ENCODE measurements at places on chromosomes 3 and 15.

DNA sequence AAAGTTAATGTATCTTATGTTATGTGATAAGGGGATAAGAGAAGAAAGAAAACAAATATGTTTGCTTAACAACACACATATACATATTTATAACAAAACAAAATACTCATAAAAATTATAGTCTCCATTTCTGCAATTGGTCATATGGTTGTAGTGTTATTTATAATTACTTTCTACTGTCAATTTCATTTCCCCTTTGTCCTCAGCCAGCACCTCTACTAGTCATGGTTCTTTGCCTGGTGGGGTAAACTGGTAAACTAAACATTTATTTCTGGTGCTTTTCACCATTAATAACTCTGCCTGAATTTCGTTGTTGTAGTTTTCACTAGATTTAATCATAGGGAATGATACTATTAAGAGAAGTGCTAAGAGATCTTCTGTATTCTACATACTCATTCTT, 88.0 kb upstream of the ALCAM start:
- DNase-seq, result no peak

GRCh38 chr3:190854062-190854461, 8.4 kb downstream of the GMNC start:
- no peak for DNase-seq

DNA sequence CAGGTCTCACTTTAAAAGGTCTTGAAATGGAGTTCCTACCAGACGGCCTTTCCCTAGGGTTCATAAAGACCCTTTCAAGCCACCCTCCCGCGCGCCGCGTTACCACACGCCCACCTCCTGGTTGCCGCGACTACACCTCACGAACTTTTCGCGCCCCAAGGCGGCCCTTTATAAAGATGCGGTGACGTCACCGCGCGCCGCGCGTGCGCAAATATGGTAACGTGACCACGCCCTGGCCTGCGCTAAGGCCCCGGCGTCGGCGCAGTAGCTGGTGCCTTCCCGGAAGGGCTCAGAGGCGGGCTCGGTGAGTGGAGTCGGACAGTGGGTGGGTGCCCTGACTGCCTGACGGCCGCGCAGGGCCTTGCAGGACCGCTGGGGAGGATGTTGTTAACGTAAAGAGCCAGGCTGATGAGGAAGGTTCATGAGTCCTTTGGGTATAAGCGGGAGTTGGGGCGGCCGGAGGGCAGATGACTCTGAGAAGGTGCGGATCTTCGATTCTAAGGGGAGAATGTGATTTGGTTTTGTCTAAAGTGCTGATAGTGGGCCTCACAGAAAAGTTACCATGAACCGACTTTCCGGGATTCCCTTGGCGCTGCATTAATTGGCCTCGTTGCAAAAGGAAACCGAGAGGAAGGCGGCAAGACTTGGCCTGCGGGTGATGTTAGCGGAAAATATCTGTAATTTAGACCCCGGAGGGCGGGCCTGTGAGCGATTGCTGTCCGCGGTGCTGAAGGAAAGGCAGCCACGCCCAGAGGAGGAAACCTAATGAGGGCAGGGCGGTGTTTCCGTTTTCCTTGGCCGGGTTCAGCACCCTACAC, 54.4 kb downstream of the FEZF2 start:
- peak; percentile 90 for DNase-seq

- no peak for DNase-seq
Measured at GRCh38 chr15:95659656-95660055, 670.8 kb upstream of the NR2F2 start.
